ENCODE measurements at places on chromosomes 7 and 10.

DNA sequence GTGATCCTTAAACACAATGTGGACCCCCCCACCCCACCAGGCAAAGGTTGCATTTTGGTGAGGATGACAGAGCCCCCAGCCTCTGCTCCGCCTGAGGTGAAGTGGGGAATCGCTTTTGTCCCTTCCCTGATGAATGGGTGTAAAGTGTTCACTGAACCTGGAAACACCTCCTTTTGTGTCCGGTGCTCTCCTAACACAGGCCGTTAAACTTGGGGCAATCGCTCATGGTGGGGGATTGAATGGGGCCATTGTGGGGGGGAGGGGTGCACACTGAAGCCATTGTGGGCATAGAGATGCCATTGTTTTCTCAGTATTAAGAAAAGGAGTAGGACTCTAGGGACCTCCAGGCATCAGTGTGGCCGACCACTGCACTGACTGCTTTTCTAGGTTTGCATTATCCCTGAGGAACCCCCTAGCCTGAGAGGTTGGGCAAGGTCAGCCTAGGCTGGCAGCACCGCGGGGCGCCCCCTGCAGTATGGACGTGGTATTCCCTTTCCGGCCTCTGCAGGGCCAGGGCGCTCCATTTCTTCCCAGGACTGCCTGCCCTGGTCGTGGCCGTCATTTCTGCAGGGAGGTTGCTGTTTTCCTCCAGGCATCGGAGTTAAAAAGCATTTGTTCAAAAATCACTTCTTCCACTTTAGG is 158.3 kb downstream of the TCF7L2 start:
- DNase-seq = no peak

GRCh38 chr10:132058111-132058745 is 7.5 kb upstream of the JAKMIP3 start:
- DNase-seq = no peak

GRCh38 chr10:28664369-28664740 is 13.0 kb upstream of the BAMBI start:
- peak; percentile 79 for DNase-seq

DNA sequence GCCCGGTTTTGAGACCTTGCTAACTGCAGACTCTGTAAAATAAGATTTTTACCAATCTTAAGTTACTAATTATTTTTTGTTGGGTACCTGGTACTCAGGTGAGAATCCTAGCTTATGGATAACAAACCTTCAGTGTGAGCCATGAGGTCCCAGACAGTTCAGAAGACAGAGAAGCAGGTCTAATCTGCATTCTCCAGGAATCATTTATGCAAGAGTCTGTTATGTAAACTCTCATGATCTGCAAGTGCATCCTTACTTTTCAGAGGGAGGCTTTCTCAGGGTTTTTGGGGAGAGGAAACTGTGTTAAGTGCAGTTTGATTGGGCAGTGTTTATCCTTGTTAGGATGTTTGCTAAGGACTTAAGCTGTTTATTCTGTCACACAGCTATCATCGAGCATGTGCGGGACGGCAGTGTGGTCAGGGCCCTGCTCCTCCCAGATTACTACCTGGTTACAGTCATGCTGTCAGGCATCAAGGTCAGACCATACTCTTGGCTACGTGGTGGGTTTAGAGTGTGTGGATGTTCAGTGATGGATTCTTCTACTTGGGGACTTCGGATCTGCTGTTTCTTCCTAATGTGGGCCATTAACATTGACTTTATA is 50.2 kb downstream of the SND1 start:
- no peak for DNase-seq

Measured in IMR-90 (cell line).